Neural progenitor cell (in vitro differentiated cells): ENCODE measurements at places on chromosomes 12 and 14.

DNA sequence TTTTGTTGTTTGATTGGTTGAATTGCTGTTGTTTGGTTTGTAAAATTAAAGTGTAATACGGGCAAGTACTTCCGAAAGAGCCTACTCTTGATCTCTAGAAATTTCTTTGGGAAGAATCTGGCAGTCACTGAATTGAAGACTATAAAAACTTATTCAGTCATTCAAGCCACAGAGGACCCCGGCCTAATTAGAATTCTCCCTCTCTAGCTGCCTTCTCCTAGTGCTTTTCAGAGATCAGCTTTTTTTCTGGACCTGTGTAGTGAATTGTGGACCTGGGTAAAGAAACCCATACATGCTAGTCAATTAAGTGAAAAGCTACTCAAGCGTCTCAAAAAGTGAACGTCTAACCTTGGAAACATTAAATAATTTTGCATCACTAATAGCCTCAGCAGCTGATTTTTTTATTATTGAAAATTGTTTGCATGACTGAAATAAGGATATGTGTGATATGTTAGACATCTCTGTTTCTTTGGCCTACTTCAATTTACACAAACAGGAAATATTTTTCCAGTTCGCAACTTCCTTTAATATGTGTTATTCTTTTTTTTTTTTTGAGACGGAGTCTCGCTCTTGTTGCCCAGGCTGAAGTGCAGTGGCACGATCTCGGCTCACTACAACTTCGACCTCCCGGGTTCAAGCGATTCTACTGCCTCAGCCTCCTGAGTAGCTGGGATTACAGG, 27.2 kb downstream of the EFCAB11 start:
- no peak for DNase-seq

DNA sequence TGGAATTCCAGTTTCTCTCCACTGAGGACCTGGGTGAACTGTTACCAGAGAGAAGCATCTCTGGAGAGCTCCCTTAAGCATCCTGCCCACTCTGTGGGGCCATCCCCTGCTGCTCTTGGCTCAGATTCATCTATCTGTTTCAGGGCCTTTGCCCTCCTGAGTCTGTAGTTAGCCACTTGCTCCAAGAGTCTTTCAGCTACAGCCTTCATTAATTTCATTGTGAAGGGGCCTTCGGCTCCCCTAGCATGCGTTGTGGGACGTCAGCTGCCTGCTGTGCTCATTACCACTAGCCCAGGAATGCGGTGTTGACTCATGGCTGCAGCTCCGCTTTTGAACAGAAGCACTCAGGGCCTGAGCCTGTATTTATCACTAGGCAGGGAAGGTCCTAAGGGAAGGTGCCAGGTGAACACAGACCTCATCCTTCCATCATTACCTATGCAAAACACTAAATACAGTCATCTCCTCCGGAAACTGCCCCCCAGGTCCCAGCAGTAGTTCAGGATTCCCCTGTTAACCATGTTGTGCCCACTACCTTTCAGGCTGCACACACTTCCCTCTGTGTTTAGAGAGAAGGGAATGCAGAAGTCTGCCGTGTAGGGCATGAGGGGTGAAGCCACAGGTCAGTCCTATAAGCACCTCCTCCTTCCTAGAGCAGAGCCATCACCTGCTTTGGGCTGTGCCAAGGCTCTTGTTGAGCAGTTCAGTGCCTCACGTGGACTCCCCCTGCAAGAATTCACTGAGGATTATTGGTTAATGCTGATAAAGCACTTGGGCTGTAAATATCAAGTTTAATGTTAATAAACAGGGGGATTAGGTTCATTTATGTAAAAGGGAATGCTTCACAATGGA, 191.4 kb downstream of the CACNA1C start:
- peak; percentile 76 for DNase-seq

DNA sequence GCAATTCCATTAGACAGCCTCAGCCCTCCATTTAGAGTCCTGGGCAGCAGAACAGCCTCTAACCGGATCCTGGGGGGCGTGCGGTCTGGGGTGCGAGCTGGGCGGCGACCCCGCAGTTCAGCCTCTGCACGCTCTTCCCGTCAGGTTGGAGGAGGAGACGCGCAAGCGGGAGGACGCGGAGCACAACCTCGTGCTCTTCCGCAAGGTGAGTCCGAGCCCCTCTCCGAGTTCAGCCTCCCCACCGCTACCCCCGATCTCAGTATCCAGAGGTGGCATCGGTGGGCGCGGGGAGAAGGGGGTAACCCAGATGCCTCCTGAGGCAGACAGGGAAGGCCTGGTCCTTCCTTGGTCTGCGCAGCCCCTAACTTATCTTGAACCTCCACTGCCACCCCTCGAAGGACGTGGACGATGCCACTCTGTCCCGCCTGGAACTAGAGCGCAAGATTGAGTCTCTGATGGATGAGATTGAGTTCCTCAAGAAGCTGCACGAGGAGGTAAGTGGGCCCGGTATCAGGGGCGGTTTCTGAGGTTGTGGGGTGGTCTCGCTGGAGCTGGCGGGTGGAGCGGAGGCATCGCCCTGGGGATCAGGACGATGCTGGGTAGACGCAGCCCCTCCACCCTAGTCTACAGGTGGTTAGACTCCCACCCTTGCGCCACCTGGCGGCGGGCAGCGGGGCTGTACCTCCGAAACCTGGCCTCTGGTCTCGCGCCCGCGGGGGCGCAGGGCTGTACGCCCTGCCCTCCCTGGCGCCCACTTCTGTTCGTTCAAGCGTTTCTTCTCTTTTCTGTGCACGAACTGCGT, 1.3 kb downstream of the PRPH start:
- peak; percentile 78 for DNase-seq

- no peak for DNase-seq
Measured at GRCh38 chr12:86117711-86118110, 138.5 kb downstream of the MGAT4C start.

GRCh38 chr12:93302331-93303229, 75.1 kb upstream of the NUDT4 start:
- no peak for DNase-seq

DNA sequence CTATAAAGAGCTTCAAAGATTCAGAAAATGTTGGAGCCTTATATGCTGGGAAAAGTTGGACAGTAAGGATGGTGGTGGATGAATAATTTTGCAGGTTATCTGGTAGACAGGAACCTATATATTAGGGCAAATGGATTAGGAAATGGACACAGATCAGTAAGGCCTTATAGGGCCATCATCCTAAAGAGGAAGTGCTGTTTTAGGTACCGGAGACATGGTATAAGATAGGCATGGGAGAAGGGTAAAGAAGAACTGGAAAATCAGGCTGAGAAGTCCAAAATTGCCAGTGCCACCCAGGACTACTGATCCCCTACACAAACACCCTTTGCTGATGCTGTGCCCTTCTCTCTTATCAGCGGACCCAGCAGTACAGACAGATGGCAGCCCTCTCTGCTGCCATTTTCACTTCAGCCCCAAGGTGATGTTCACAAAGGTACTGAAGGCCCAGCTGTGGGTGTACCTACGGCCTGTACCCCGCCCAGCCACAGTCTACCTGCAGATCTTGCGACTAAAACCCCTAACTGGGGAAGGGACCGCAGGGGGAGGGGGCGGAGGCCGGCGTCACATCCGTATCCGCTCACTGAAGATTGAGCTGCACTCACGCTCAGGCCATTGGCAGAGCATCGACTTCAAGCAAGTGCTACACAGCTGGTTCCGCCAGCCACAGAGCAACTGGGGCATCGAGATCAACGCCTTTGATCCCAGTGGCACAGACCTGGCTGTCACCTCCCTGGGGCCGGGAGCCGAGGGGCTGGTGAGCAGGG, 5.5 kb downstream of the GDF11 start:
- DNase-seq, result no peak

DNA sequence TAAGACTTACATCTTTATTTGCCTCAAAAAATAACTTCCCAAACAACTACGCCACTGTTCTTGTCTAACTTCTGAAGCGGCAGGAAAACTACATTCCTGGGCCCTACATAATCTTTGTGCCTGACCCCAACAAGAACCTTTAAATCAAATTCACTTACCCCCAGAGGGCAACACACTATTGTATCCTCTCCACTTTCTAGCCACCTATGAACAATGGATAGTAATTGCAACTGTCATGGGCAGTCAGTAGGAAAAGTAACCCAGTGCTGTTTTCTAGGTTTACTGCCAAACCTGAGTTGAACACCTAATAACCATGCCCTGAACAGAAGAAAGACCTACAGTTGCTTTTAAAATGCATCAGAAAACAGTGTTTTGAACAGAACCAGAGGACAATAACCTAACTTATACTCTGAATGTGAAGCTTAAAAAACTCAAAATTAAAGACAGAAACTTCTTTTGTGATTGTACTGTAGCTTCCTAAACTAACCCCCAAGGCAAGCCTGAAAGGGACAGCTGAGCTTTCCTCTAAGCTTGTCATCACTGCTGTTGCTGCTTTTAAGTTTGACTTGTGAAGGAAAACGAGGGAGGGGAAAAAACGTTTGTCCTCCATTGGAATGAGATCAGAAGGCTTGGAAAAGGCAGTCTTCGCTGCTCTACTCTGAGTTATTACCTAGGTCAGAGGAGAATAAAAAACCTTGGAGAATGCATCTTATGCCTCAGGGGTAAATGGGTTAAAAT, 195.7 kb downstream of the SOX5 start:
- peak; percentile 70 for DNase-seq

DNA sequence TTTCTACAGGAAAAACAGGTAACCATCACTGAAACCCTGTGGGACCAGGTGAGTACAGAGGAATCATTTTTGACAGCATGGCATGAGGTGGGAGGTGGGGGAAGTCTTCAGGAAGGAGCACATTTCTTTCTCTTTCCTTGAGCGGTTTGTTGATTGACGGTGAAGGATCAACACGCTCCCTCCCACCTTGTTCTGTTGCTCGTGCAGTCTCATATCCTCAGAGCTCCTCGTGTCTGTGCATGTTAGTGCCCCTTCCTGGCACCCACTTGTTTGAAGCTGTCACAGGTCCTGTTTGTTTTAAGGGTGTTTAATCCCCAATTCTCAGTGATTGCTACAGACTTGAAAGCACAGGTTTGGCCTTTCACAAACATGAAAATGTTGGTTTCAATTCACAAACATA, 4.4 kb downstream of the C12orf54 start:
- DNase-seq, result no peak

GRCh38 chr12:121808623-121809022, 4.8 kb downstream of the SETD1B start:
- no peak for DNase-seq

DNA sequence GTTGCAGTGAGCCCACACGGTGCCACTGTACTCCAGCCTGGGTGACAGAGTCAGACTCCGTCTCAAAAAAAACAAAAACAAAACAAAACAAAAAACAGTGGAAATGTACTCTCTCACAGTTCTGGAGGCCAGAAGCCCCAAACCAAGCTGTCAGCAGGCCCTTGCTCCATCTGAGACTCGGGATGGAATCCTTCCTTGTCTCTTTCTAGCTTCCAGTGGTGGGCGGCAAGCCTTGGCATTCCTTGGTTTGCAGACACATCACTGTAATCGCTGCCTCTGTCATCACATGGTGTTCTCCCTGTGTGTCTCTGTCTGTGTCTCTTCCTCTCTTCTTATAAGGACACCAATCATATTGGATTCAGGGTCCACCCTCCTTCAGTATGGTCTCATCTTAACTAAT, 6.4 kb downstream of the TNS2 start:
- no peak for DNase-seq

DNA sequence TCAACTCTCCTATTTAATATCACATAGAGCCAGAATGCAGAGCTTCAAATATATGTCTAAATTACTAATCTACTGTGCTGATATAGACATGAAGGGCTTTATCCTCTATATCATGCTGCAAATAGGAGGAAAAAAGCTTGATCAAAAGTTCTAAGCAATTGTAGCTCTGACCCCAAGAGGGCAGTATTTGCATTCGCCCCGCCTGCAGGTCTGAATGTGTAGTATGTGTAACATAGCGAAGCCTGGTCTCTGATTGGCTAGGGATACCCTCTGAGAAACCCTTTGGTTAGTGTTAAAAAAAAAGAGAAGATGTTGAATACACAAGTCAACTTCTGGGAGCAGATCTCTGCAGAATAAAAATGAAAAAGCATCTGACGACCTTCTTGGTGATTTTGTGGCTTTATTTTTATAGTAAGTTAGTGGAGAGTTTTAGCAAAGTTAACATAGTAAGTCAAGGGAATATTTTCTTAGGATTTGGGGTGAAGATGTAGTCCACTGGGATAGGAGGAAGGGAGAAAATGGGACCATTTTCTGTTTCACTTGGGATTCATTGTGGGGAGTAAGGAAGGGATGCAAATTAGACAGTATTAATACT, 151.6 kb upstream of the OR4E1 start:
- DNase-seq, result peak; percentile 74

DNA sequence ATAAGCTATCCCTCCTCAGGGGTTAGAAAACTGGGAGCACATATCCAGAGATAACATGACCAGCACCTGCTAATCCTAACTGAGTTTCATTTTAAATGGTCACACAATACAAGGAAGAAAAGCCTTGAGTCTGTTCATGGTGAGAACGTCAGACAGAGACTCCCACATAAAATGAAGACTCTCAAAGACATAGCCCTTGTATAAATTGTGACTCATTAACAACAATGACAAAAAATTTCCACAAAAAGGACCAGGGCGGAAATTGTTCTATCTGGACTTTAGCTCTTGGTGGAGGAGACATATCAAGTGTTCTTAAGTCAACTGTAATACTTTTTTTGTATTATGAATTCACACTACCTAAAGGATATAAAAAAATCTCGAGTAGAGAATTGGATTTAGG, 313.7 kb upstream of the DCN start:
- no peak for DNase-seq

- no peak for DNase-seq
Measured at GRCh38 chr12:53299101-53299453, 418 bp upstream of the MYG1 start.

DNA sequence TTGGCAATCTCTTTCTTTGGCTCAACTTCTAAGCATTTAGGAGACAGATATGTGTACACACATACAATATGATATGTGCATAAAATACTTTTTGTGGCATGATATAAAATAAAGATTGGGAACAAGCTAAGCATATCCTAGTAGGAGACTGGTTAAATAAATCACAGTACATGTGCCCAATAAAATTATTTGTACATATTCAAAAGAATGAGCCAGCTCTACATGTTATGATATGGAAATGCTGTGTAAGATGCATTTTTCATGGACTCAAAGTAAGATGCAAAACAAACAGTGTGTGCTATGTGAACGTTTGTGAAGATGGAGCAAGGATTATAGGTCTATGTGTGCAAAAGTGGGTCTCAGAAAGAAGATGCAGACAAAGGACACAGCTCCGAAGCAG, 311.4 kb downstream of the TMEM132D start:
- DNase-seq, result no peak

GRCh38 chr12:26740348-26740747, 92.6 kb downstream of the ITPR2 start:
- no peak for DNase-seq

DNA sequence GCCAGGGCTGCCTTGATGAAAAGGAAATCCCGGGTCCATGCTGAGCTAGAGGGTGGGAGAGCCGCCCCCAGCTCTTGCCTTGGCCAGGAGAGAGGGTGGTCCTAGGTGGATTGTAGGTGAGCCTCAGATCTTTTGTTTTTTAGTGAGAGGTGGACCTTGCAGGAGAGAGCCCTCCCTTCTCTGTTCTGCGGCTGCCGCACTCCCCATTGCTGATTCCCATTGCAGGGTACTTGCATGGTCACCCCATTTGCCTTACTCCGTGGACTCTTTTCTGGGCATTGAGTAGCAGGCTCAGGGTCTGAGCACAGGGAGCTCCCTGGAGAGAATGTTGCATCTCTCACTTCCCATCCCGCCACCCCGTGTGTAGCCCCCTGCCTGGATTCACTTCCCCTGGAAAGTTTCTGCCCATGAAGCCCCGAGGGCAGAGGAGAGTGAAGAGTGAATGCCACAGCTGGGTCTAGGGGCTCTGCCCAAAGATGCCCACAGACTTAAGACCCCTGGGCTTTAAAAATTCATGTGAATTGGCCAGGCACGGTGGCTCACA, 10.2 kb downstream of the VASH1 start:
- no peak for DNase-seq
